ENCODE measurements at places on chromosomes 1 and 21.
A peak's percentile ranks its signal among the peaks of the same experiment; 100 is the strongest.

GRCh38 chr1:181676269-181676668, 193.0 kb downstream of the CACNA1E start:
- DNase-seq: peak; percentile 10

- DNase-seq: no peak
These were observed 10.3 kb downstream of the ZNF687 start for GRCh38 chr1:151292207-151293030.

- DNase-seq: no peak
These were observed 141.9 kb downstream of the CLEC20A start for GRCh38 chr1:178354816-178355215.

DNA sequence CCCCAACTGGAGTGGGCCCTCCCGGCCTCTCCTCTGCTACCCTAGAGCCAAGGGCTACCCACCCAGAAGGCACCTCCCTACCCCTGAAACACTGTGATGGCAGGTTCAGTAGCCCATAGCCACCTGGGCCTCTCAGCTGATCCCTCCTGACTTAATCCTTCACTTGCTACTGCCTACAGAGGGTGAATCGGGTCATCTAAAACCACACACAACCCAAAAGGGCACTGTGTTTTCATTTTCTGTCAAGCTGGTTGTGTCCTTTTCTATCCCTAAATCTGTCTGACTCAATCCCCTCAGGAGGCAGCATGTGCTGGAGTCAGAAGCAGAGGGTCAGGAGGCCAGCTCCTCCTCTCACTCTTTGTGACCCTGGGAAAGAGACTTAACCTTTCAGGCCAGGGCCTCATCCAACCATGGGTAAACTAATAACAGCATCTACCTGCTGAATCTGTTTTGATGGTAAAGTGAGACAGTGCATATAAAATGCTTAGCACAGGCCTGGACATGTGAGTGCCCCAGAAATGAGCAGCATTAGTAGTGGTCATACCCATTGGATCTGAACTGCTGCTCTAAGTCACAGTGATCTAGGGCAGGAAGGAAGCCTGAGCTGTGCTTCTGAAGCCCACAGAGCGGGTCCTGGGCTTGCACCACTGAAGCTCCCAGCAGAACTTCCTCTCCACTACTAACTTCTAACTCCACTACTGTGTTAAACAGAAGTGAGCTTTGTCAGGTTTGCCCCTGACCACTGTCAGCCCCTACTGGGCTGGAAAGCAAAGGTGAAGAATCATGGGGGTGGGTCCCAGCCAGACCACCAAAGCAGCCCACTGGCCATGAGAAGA, 11.0 kb downstream of the PMVK start:
- no peak for DNase-seq

DNA sequence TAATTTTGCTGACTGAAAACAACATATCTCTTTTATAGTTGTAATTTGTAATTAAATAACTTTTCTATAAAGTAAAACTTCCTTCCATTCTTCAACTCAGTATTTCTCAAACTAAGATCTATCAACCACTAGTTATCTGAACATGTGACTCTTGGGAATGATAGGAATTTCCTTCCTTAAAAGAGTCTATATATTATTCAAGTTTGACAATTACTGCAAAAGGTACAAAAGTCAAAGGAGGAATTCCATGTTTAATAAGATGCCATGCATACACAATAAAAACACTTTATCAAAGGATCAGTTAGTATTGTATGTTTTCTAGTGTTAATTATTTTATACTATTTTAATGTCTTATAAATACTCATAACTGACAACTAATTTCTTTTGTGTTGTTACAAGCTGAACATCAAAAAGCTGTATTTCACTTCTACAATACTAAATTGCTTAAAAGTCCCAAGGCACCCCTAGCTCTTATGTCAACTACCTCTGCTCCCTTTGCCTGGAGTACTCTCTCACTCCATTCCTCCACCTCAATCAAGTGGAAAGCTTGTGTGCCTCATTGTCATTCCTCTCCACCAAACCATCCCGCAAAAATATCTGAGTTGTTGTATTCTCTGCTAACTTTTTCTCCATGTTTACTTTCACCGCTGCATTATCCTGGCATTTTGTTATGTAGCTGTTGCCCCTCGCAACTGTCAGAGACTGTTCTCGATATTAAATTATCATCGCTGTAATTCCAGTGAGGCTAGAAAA, 67.9 kb downstream of the SLC44A5 start:
- DNase-seq: no peak

DNA sequence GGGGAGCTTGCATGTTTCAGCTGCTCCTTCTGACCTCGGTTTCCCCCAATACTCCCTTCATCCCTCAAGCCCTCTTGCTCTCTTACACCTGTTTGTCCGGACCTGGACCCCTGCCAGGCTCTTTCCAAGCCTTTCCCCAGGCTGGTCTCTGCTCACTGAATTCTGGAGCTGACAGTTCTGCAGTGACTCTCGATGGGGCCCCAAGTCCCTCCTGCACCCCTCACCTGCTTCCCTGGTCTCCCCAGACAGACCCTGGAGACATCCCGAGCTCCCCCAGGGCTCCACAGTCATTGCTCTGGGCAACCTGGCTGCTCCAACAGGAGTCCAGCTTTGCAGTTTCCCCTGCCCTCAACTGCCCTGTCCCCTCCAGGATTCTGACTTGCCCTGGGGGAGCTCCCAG, 198.6 kb downstream of the GRIK3 start:
- no peak for DNase-seq

DNA sequence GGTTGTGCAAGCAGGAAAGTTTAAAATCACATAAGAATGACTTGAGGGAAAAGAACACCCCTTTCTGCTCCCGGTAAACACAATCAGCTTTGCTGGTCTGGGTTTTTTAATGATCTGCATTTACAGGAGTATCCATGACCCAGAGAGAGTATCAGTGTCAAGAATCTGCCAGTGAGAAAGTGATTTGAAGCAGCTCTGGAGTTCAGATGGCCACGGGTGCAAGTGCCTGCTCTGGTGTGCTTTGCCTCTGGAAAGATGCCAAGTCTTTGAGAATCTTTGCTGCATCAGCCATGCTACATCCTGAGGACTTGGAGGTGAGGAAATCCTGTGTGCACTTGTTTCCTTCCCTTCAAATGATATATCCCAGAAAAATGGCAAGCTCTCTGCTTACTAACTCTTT, 18.6 kb upstream of the MYSM1 start:
- DNase-seq: no peak

Data from Panc1 (cell line).